ENCODE measurements at places on chromosomes 6 and 20.

DNA sequence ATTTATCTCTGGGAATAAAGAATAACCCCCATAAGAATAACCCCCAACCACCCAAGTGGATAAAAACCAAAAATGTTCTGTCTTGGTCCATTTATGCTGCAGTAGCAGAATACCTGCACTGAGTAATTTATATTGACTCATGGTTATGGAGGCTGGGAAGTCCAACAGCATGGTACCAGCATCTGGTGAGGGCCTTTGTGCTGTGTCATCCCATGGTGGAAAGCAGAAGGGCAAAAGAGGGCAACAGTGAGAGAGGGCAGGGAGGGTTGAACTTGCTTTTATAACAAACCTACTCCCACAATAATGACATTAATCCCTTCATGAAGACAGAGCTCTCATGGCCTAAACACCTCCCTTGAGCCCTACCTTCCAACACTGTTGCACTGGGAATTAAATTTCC lies 133.7 kb downstream of the ERMARD start:
- no peak for DNase-seq

DNA sequence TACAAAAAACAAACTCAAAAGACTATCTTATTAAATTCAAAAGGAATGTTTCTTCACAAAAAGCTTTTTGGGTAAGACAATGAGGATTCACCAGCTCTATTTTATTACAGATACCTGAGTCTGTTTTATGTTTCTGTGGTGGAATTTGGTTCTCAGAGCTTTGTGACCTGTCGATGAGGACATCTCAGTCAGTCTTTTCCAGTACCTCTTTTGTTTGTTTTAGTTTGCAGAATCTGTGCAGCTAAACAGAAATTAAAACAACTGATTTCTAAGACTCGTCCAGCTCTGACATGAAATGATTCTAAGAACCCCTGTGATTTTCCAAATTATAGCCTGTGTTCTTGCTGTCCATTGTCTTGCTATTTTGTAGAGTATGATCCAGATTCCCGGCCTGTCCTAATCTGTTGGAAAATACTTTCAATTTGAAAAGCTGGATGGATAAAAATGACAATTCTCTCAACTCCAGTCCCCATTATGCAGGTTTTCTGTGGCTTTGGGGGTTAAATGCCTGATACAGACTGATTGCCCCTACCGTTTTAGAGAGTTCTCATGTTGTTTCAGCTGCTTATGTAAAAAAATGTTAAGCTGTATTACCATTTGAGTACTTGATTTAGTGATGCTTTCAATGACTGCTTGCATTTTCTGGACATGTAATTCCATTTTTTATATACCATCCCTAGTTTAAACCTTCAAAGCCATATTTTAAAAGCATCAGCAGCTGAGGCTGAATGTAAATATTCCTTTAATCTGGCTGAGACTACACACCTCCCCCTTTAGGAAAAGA lies 94.2 kb upstream of the TAB2 start:
- no peak for DNase-seq

GRCh38 chr6:125316621-125317020 lies 14.9 kb upstream of the HDDC2 start:
- no peak for DNase-seq

DNA sequence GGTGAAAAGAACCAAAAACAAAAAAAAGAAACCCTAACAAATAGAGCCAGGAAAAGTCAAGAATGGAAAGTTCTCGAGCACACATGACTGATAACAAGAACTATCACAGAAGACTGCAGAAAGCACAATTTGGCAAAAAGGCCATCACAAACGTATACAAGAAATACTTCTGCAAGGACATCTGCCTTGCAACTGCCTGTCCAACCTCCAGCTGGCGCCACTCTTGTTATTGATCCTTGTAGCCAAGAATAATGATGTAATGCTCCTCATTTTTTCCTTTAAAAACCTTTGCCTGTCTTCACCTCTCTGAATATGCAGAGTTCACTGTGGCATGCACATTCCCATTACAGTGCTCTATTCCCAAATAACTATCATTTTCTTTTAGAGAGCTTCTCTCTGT lies 87.9 kb upstream of the BMP5 start:
- DNase-seq: no peak

- DNase-seq: no peak
Measured at GRCh38 chr6:162702446-162702845, 25.1 kb downstream of the PRKN start.

GRCh38 chr6:3455569-3456394 lies 1.1 kb downstream of the SLC22A23 start:
- no peak for DNase-seq

DNA sequence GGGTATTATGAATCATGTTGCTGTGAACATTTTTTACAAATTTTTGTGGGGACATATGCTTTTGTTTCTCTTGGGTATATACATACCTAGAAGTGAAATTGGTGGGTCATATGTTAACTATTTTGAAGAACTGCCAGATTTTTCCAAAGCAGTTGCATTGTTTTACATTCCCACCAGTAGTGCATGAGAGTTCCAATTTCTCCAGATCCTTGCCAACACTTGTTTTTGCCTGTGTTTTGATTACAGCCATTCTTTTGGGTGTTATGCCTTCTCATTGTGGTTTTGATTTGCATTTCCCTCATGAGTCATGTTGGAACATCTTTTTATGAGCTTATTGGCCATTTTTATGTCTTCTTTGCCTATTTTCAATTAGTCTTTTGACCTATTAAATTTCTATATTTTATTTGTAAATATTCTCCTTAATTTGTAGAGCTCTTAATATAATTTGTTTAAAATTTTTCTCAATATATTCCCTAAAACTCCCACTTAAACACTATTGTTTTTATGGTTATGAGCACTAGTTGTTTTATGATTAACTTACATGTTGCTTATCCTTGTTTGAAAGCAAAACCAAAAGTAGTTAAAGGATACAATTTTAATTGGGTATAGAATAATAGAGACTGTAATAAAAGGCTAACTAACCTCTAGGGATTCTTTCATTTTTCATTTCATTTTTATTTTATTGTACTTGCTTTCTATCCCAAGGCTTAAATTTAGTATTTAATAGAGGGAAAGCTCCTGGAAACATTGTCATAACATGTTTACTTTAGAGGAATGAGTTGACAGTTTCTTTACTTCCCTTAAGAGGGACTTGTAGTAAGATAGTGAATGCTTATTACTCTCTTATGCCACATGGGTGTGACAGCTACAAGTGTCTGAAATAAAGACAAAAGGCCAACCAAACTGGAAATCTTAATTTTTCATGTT lies 5.5 kb downstream of the UBR2 start:
- DNase-seq: no peak

- no peak for DNase-seq
Measured at GRCh38 chr20:51470907-51471411, 71.6 kb downstream of the NFATC2 start.

- DNase-seq: no peak
Measured at GRCh38 chr6:7115543-7116231, 7.9 kb downstream of the RREB1 start.

All from stimulated activated CD8-positive, alpha-beta memory T cell treated with anti-CD3 and anti-CD28 coated beads, Interleukin-4, amount 100 ng/mL, for 4 hours (primary cell).